ENCODE measurements at places on chromosomes 3 and 15.

GRCh38 chr3:25447925-25448324 lies 19.9 kb downstream of the RARB start:
- no peak for DNase-seq

DNA sequence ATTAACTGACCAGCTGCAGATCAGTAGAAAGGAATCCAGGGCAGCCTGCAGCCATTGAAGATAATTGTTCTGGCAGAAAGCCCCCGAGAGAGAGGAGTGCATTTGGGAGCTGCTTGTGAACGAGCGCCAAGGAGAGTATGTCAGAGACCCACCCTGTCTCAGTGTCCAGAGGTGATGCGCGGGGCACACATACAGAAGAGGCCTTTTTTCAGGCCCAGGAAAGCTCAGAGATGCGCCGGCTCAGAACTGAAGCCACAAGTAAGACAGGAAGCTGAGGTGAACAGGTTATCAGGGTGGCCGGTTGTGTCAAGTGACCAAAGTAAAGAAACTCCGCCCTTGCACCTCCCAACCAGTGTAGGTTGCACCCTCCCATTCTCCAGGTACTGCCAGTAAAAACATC lies 59.8 kb upstream of the HEG1 start:
- no peak for DNase-seq

DNA sequence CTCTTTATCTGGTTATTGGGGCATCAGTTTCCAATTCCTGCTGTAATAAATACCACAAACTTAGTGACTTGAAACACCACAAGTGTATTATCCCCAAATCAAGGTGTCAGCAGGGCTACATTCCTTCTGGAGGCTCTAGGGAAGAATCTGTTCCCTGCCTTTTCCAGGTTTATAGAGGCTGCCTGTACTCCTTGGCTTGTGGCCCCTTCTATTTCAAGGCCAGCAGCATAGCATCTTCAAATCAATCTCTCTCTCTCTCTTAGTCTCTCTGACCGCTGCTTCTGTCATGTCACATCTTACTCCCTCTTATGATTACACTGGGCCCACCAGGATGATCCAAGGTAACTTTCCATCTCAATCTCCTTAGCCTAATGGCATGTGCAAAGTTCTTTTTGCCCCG lies 44.9 kb upstream of the CA12 start:
- DNase-seq: no peak

DNA sequence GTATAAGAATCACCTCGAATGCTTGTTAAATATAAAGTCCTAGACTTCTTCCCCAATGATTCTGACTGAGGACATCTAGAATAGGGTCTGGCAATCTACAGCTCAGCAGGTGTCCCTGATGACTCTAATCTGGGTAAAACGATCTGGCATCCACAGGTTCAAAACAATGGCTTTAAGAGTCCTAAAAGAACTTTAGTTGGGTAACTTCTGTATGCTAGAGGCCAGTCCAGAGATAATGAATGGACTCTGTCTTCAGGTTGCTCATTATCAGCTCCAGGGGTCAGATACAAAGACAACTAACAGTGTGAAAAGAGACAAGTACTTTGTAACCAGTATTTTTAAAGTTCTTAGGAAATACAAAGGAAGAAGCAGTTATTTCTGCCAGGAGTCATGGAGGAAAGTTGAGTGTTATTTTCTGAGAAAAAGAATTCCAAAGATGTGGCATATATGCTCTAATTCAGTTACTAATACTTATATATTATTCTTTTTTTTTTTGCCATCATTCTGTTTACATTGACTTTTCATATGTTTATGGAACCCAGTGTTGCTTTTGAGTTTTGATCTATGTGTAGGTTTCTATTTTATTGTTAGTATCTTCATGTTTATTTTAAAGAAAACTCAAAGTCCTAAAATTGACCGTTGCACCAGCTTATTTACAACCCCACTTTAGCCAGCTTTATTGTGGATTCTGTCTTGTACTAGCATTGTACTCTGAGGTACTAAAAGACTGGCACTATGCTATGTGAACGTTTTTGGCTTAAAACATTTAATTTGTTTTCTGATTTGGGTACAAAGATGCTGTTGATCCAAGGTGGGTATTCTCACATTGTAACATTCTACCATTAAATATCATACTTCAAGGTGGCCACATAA lies 3.1 kb upstream of the GPR15 start:
- DNase-seq: no peak

DNA sequence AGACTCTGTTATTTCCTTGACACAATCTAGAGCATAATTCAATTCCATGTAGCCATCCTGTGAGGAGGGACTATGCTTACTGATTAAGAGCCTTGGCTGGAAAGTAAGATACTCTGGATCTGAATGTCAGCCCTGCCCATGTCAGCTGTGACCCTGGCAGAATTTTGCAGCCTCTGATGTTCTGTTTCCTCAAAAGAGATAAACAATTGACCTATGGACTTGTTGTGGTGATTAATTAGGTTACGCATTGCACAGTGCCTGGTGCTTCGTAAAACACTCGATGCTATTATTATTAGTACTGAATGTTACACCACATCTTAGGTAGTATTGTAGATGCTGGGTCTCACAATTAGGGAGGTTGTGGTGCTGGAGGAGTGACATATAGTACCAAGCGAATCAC lies 161.3 kb upstream of the MEIS2 start:
- DNase-seq: no peak

GRCh38 chr15:97728791-97729190 lies 231.7 kb upstream of the ARRDC4 start:
- peak; percentile 43 for DNase-seq

GRCh38 chr3:12598890-12599289 lies 42.0 kb downstream of the MKRN2 start:
- DNase-seq: no peak

DNA sequence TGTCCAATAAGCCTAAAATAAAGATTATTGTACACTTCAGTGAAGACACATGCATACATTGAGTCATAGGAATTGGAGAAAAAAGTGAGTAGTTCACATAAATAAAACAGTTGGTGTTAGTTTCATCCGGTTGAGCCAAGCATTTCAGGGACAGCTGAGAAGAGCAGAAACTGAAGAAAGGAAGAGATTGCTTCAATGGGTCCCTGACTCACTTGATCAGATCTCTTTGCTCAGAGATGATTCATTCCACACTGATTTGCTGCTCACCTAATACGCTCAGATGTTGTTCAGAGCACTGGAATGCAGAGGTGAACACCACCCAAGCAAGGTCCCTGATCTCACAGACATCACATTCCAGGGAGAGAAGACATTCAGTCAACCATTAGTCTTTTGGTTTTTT lies 93.7 kb downstream of the RAD18 start:
- no peak for DNase-seq

DNA sequence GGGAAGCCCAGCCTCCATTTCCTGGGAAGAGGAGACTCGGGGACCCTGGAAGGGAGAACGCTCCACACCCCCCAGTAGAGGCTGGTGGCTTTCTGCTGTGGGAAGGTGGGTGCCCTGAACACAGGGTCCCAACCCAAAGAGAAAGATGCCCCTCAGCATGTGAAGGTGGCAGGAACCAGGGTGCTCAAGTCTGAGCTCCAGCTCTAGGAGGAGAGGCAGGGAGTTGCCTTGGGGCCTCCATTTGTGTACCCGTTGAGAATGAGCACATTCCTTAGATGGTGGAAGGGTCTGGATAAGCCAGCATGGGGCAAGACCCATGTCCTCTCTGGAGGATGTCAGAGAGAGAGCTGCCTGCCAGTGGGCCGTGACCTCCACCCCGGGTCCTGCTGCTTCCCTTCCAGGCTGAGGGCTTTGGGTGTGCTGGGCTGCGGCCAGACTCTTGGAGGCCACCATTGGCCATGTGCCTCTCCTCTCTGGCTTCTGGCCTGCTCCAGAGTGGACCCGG lies 212.4 kb downstream of the TBC1D2B start:
- DNase-seq: no peak

DNA sequence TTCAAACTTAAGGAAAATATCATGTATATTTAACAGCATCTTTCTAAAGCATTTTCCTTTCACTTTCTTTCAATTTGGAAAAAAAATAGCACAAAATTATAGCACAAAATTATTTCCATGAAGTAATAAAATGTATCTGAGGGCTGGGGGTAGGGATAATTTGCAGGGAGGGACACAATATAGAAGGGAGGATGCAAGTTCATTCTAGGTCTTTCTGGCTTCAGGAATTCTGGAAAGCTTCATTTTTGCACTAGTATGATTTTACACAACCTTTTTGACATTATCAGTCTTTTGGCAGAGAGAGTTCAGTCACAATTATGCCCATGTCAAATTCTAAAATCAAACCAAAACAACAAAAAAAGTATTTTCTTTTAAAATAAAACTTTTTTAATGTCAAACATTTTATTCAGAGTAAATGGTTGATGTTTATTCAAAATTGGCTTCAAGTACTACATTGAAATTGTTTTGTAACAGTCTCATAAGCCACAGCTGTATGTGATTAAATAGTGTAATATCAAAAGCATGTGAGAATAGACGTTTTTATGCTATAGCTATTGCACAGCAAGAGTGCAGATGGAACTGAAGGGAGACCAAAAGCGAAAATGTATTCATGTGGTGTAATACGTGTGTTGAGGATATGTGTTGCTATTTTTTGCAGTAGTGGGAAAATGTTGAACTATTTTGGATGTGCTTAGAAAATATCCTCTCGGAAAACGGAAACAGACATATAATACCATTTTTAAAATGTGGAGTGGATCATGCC lies 5.8 kb downstream of the RBMS3 start:
- DNase-seq: no peak

DNA sequence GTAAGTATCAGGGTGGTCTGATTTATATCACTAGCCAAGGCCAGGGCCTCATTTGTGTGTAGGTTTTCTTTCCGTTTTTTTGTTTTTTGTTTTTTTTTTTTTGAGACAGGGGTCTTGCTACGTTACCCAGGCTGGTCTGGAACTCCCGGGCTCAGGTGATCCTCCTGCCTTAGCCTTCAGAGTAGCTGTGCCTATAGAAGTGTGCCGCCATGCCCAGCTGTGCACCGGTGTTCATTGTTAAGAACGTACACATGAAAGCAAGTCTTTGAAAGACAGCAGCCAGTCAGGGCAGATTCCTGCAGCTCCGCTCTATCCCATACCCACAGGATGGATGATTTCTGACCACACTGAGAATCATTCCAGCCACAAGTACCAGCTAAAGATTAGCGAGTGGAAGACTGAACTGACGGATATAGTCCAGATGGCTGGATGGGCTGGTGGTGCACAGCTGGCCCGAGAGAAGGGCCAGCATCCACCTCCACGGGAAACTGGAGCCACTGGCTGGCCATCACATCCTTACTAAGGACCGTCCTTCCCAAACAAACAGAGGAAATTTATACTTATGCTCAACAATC lies 95.4 kb downstream of the PCSK6 start:
- DNase-seq: no peak

DNA sequence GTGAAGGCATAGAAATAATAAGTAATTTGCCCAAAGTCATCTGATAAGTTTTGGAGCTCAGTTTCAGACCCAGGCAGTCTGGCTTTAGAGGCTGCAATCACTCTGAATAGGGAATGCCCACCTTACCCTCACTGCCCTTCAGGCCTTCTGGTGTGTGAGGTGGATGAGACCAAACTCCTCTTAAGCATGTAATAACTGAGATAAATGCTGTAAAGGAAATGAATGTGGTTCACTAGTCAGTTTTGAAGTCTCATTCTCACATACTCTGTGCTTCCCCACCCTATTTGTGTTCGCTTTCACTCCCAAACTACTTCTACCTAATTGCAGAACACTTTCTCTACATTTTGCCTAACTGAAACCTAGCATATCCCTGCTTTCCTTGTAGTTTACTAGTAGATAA lies 144.1 kb downstream of the FILIP1L start:
- DNase-seq: no peak

- DNase-seq: no peak
Measured at GRCh38 chr3:144142151-144142840, 170.7 kb downstream of the DIPK2A start.

GRCh38 chr3:126781889-126782491 lies 78.0 kb downstream of the CHCHD6 start:
- DNase-seq: no peak

- DNase-seq: no peak
Measured at GRCh38 chr15:90873998-90874605, 5.7 kb downstream of the FURIN start.

DNA sequence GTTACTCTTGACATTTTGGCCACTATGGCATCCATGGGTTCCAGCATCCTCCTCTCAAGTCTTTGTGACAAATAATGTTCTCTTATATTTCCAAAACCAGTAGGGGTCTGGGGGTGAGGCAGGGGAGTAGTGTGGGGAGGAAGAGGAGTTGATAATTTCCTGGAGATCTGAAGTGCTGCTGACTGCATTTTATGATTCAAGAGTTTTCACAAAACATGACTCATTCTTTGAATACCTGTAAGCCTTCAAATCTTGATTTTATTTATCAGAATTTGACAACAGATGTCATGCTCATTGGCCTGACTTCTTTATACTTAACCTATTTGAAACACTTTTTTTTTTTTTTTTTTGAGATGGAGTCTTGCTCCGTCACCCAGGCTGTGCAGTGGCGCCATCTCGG lies 98.8 kb upstream of the PLXND1 start:
- DNase-seq: no peak

DNA sequence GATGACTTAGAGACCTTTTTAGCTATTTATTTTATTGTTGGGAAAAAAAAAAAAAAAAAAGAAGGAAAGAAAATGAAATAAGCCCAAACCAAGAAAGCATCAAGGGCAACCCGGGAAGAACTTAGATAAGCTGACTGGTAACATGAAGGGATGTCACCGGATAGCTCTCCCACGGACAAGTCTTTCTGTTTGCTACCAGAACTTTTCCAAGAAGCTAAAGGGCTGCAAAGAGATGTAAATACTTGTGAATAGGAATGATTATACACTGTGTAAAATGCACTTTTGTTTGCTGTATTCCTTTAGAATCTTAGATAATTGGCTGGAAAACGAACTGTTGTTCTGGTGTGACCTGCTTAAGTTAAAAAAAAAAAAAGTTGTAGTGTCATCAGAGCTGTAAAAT lies 2.8 kb downstream of the FOXB1 start:
- DNase-seq: no peak

GRCh38 chr3:150681057-150681456 lies 22.7 kb downstream of the ERICH6 start:
- DNase-seq: no peak

- peak; percentile 75 for DNase-seq
Measured at GRCh38 chr15:68552773-68553172, 26.0 kb upstream of the CORO2B start.

DNA sequence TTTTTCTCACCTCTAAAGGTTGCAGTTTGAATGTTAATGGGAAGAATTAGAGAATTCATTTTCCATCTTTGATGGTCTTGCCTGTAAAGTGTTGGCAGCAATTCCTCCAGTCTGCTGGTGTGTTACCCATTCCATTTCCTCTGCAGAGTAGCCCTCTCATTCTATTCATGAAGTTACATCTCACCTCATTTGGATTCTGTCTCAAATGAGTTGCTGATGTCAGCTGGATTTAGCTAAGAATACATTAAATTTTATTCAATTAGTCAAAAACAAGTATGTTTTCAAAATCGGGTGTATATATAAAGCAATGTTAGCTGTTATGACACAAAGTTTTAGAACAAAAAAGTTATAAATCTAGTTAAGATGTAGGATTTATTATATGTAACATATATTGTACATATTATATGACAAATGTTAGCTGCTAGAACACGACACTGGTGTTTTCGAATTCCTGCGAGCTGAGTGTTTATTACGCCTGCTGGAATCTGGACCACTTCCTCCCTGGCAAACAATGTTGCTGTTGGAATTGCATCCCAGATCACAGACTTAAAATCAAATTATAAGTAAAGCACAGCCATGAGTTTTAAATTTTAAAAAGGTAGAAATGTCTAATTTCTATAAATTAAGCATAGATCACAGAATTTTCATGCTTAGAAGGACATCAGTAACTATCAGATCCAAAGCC lies 516.2 kb downstream of the OCA2 start:
- DNase-seq: no peak
